ENCODE measurements at places on chromosomes 13 and 19.

GRCh38 chr13:67366533-67366932, 136.4 kb upstream of the PCDH9 start:
- no peak for DNase-seq

GRCh38 chr13:85661675-85662074, 137.5 kb downstream of the SLITRK6 start:
- DNase-seq, result no peak

DNA sequence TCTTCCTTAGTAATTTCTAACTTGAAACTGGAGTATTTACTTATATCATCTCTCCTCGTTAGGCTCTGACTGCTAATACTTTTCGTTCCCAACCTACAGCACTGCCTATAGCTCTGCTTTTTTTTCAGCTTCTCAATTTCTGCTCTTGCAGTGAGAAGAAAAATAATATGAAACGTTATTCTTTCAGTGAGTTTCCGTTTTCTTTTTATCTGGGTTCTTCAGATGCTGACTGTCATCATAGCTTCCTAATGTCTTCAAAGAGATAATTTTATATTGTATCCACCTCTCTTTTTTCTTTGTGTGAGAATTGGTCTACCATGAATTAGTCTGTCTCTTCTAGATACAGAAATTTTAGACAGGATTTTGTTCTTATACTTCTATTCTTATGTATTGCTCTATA, 454.9 kb downstream of the LMO7 start:
- DNase-seq, result no peak

DNA sequence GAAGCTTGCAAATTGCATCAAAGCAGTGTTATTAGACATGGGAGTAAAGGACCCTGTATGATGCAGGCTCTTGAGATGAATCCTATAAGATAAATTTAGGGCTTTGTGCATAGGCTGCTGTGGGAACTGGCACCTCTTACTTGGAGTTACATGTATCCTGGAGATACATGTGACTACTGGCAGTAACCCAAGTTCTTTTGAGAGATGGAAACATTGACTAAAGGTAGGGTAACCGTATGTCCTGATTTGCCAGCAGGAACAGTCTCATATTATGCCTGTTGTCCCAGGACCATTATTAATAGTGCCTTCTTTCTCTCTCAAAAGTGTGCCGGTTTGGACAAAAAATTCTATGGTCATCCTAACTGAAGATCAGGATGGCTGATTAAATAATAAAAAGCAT, 195.4 kb downstream of the LACC1 start:
- no peak for DNase-seq

- no peak for DNase-seq
Observed at GRCh38 chr19:55069865-55070197, 5.8 kb upstream of the EPS8L1 start.

GRCh38 chr19:30783936-30784335, 411.8 kb downstream of the ZNF536 start:
- no peak for DNase-seq

- no peak for DNase-seq
Observed at GRCh38 chr13:21823949-21824348, 153.1 kb downstream of the FGF9 start.

DNA sequence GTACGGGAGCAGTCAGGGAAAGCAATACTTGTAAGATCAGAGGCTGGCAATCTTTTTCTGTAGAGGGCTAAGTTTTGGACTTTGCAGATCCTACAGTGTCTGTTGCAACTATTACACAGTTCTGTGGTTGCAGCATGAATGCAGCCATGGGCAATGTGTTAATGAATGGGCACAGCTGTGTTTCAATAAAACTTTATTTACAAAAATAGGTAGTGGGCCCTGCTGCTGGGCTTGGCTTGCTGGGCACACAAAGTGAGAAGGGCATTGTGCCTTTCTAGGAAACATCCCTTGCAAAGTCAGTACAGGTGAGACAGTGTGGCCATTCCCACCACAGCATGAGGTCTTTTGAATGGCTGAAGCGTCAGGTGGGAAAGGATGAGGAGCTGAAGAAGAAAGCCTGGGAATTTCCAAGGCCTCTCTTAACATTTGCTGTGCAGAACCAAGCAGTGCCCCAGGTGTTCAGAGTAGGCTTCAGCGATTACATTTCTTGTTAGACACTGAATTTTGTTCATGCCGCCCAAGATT, 9.1 kb downstream of the KL start:
- DNase-seq, result no peak

DNA sequence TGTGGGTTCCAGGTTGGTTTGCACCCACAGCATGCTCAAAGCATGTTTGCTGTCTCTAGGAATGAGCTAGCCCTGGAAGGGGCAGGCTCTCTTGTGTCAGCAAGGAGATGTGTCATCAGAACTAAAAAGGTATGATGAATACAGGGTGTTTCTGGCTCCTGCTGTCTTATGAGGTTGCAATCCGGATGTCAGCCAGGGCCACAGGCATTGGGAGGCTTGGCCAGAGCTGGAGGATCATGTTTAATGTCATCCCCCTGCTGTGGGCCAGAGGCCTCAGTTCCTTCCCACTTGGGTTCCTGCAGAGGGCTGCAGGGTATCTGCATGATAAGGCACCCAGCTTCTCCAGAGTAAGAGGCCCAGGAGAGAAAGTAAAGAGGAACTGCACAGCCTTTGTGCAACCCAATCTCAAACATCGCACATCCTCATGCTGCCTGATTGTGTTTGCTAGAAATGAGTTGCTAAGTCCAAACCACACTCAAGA, 193.6 kb downstream of the COL4A1 start:
- DNase-seq, result no peak

GRCh38 chr13:57627663-57628062, 3.9 kb upstream of the PCDH17 start:
- DNase-seq, result no peak

GRCh38 chr13:30097089-30097488, 210.3 kb downstream of the KATNAL1 start:
- DNase-seq, result no peak

GRCh38 chr13:61391426-61391825, 24.2 kb downstream of the PCDH20 start:
- no peak for DNase-seq

DNA sequence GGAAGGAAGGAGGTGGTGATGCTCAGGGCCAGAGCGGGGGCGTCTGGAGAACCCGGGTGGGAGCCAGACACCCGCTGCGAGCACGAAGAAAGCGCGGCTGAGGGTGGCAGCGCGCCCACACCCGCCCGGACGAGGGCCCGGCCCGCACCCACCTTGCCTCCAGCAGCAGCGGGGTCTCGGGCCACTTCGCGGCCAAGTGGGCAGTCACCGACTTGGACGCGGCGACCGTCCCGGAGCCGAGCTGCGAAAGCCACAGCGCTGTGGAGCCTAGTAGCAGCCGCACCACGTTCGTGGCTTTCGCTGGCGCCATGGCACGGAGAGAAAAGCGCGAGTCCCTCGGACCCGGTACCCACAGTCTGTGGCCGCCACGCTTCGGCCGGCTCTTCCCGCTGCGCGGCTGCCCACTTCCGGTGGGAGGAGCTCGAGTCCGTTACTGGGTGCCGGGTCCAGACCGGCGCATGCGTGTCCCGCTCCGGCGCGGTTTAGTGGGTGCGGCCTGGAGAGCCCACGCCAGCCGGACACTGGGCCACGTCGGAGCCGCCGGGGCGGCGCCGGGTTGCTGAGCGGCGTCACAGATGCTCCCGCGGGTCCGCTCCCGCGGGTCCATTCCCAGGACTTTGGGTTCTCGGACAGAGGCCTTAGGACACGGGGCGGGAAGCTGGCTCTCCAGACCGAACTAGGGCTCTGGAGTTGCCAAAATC, at the start of gene UGGT2:
TSS of gene UGGT2 (minus strand) at position 399 of the 701 bp plus-strand sequence. CDS start at position 310, 89 bp downstream.
- peak; percentile 57 for DNase-seq

- DNase-seq, result no peak
Observed at GRCh38 chr19:54231077-54231931, 8.5 kb upstream of the LILRB3 start.

DNA sequence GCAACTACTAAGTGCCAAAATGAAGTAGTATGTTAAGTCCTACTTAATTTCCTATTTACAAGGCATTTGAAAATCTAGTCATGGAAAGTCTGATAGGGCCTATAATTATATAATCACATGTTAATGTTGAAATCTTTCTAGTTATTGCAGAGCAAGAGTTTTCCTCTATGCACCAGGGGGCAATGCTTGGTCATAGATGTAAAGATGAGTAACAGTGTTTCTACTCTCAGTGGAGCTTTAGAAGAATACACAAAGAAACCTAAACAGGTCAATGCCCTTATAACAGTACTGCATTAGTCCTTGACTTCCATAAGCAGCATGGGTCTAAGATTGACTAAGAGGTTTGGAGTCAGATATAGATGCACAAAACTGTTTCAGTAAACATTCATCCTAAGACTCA, 218.7 kb downstream of the KCTD12 start:
- peak; percentile 9 for DNase-seq

- no peak for DNase-seq
Observed at GRCh38 chr19:41932720-41933332, 4.6 kb upstream of the ERFL start.

DNA sequence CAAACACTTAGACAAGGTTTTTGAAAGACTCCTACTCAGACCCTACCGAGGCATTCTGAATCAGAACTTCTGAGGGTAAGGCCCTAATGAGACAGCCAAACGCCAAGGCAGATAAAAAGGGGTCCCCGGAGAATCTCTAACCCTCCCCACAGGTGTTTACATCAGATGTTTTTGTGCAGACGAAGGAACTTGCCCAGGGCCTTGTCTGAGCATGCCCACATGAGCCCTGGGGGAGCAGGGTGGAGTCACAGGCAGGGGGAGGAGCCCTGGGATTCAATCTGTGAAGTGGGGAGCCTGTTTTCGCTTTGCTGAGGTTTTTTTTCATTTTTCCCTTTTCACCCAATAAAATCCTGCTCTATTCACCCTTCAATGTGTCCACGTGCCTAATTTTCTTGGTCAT, 61.6 kb upstream of the MED4 start:
- no peak for DNase-seq

DNA sequence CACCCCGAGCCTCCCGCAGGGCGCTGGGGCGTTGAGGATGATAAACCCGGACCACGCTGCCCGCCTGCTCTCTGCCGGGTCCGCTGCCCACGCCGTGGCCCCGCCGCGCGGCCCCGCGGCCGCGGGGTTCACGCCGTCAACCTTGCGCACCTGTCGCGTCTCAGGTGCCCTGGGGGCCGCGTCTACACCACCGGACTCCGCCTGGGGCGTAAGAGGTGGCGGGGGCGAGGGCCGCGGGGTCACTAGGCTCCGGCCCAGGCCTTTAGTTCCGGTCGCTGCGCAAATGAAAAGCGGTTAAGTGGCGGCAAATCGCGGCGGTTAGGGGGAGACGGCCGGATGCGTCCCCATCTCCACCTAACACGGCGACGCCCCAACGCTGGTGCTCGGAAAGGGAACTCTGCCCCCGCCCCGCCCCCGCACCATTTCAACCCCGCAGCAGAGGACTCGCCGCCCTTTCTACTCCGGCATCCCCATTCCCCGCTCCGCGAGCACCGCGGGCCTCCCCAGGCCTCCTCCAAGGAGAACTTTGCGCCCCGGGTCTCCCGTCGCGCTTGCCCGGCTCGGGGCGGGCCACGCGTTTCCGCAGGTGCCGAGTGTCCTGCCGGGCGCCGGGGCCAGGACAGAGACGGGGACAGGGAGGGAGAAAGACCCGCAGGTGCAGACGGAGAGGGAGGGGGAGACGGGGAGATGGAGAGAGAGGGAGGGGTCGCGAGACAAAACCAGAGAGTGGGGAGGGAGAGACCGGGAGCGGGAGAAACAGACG, 4.3 kb downstream of the ONECUT3 start:
- no peak for DNase-seq

- DNase-seq, result no peak
Observed at GRCh38 chr19:19597809-19598306, 20.6 kb downstream of the PBX4 start.

DNA sequence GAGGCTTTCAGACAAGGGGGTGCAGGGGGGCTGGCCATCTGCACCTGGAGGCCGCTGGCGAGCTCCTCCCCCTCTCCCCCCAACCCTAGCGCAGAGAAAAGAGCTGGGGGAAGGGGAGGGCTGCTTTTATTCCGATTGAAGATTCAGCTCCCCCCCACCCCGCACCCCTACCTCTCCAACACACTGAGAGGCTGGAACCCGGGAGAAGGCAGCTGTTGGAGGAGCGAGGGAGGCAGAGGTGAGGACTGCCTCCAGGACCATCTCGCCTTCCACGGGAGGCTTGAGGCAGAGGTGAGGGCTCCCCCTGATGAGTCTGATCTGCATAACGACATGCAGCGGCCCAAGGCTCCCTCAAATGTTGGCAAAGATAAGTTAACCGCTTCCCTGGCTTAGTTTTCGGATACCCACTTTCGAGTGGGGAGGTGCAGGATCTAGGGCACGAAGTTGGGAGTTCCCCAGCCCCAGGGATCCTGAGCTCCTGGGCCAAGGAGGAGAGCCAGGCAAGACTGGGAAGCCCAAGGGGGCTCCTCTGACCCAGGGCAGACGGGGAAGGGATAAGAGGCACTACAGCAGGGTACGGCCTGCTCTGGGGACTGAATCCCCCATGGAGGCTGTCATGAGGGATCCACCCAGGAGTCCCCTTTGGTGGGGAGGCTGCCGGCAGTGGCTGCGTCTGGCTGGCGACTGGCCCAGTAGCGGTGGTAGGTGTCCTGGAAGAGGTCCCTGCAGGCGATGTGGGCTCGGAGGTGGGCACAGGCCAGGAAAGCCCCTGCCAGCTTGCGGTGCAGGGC, 1.2 kb upstream of the NUMBL start:
- DNase-seq, result no peak

DNA sequence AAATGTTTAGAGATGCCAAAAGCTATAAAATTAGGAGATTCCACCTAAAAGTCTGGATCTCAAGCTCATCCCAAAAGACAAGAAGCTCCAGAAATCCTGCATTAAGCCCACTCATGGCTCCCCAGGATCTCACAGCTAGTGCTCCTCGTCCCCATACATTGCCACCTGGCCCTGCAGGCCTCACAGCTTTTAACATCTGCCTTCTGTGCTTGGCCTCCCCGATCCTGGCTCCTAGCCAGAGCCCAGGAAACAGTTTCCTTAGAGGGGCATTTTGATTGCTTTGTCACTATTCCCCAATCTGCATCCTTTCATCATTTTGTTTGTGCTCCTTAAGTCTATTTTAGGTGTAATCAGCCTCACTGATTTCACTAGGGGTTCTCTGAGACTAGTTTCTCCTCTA, 14.5 kb upstream of the DCT start:
- DNase-seq, result no peak

DNA sequence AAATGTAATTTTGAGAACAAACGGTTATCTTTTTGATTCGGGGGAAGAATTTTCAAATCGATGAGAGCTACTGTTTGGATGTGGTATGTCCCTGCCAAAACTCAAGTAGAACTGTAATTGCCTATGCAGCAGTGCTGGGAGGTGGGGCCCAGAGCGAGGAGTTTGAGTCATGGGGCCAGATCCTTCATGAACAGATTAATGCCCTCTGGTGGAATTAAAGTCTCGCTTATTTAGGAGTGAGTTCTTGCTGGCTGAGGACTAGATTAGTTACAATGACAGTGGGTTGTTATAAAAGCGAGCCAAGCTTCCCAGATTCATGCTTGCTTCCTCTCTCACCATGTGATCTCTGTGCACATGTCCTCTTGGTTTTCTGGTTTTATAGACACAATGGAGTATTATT, 11.8 kb upstream of the PRR20A start:
- DNase-seq, result no peak

DNA sequence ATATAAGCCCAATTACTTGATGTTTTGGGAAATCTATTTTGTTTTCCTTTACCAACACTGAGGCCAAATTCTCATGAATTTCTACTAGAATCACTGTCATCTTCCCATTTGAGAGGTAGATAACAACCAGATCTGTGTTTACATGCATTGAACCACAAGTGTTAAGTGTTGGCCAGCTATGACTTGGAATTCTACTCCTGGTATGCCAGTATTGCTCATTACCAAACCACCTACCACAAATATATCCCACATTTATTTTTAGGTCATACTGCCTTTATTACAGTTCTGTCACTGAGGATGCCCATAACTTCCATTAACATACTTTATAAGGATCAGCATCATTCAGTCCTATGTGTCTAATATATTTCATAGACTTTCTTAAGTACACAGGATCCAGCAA, 328.9 kb downstream of the DIAPH3 start:
- DNase-seq, result peak; percentile 37

Data from AG04449 (cell line).